ENCODE measurements at places on chromosomes 3 and 15.

- DNase-seq = no peak
Observed at GRCh38 chr3:53629402-53629723, 135.0 kb downstream of the CACNA1D start.

- DNase-seq = peak; percentile 70
Observed at GRCh38 chr3:172332256-172333041, 115.8 kb downstream of the GHSR start.

DNA sequence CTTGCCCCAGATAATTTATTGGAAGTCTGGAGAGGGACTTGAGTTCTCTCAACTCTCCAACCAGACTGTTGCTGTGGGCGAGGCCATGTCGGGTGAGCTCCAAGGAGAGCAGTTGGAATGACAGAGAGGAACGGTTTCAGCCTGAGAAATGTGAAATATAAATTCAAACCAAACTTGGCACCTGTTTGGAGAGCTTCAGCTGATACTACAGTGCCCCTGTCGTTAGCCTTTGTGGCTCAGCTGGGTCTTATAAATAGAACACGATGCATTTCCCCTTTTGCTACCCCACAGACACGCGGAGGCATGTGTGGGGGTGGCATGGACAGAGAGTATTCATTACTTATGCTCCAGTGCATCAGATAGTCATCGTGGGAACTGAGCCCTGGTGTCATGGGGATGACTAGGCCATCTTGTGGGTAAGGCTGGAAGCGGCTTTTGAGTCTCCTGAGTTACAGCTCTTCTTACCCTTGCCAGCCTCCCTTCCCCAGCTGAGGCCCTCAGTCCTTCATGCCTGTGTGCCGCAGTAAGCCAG is 15.6 kb downstream of the SMAD3 start:
- peak; percentile 32 for DNase-seq

DNA sequence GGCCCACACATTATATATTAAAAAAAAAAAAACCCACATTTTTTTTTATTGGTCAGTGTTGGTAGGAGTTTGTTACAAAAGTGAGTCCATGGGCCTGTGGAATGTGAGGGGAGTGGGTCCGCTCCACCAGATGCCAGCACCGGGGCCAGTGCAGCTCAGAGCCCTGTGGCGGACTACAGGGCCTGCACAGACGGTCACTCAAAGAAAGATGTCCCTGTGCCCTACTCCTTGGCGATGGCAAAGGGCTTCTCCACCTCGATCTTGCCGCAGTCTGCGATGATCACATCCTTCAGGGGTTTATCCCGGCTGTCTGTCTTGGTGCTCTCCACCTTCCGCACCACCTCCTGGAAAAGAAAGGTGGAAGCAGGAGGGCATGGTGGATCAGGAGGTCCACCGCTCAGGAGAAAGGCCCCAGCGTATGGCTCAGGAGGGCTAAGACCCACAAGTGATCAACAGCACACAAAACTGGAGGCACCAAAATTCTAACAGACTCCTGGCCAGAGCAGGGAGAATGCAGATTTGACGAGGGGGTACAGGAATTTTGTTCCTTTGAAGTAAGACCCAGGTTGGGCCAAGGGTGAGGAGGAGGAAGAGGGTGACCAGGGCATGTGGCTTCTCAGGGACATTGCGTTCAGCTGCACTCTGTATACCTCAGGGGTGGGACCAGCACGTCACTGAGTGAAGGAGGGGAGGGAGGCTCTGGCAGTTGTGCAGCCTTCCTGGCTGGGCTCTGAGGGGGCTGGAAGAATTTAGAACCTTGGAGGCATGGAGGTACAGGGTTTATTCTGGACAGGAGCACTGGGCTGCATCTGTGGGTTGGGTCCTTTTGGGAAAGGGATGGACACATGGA is 4.5 kb downstream of the SNX22 start:
- no peak for DNase-seq

All from endothelial cell of umbilical vein (primary cell).